ENCODE measurements at places on chromosomes 4 and X. TPM values are rescaled to one million over a fixed set of nuclear protein-coding genes. Genes with fewer than 3 reads are reported as not detected.

GRCh38 chr4:160251522-160252170, 1148.8 kb downstream of the RAPGEF2 start:
- no peak for DNase-seq

The KCNIP4 gene
- total RNA-seq, result 74.2 TPM

GRCh38 chr4:168928346-168928745, 81.7 kb downstream of the CBR4 start:
- DNase-seq, result no peak

The MTMR8 gene
- 4.0 TPM for total RNA-seq

- DNase-seq, result no peak
These were observed 158.5 kb downstream of the ZNF518B start for GRCh38 chr4:10298681-10299080.

The ZNF185 gene
- 8.9 TPM for total RNA-seq

The HEPH gene
- total RNA-seq, result 44.4 TPM

The CT55 gene
- total RNA-seq, result 0.17 TPM

DNA sequence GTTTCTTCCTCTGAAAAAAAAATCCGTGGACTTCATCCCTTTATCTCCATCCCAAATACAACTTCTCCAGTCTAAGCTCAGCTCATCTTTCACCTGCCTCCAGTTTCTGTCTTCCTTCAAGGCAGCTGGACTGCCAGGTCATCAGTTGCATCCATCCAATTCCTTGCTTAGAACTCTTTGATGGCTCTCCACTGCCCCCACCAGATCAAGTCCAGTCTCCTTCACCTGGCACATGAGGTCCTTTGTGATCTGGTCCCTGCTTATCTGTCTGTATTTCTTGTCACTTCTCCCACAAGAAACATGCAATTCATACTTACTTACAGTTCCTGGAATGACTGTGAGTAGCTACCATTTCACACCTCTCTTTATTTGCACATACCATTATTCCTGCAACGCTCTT, 33.8 kb downstream of the OTUD6A start:
- DNase-seq, result no peak

- DNase-seq, result no peak
These were observed 53.9 kb upstream of the PDLIM3 start for GRCh38 chr4:185589067-185589836.

- no peak for DNase-seq
These were observed 24.2 kb downstream of the CXorf58 start for GRCh38 chrX:23932046-23932445.

DNA sequence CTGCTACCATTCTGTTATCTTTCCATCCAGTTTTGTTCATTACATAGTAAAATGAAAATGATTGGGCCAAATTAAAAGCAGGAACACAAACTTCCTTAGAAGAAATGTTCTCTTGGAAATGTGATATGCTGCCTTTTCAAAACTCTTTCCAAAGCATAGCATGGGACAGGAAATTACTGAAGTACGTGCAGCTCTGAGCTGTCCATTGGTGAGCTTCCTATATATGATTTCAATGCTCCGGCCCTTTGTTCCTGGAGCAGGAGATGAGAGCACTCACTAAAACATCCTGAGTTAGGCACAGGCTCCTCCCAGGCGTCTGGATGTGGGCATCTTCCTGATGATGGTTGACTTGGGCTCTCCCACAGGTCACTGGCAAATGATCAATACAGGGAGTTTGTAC, 33.0 kb upstream of the ANXA3 start:
- DNase-seq, result no peak

DNA sequence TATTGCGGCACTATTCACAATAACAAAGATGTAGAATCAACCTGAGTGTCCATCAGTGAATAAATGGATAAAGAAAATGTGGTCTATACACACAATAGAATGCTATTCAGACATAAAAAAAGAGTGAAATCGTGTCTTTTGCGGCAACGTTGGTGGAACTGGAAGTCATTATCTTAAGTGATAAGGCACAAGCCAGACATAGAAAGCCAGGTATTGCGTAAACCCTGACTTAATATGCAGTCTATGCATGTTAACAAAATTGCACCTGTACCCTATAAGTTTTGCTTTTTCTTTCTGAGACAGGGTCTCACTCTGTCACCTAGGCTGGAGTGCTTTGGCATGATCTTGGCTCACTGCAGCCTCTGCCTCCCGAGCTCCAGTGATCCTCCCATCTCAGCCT, 28.6 kb downstream of the KIAA0232 start:
- no peak for DNase-seq

The CSN3 gene
- total RNA-seq, result not detected

The MAGED4B gene
- total RNA-seq, result 66.7 TPM
